ENCODE measurements at places on chromosomes 5 and 9.

GRCh38 chr5:151682240-151682639, 4.5 kb downstream of the SPARC start:
- no peak for DNase-seq

- DNase-seq, result no peak
Measured at GRCh38 chr5:62920856-62921255, 342.2 kb downstream of the LRRC70 start.

DNA sequence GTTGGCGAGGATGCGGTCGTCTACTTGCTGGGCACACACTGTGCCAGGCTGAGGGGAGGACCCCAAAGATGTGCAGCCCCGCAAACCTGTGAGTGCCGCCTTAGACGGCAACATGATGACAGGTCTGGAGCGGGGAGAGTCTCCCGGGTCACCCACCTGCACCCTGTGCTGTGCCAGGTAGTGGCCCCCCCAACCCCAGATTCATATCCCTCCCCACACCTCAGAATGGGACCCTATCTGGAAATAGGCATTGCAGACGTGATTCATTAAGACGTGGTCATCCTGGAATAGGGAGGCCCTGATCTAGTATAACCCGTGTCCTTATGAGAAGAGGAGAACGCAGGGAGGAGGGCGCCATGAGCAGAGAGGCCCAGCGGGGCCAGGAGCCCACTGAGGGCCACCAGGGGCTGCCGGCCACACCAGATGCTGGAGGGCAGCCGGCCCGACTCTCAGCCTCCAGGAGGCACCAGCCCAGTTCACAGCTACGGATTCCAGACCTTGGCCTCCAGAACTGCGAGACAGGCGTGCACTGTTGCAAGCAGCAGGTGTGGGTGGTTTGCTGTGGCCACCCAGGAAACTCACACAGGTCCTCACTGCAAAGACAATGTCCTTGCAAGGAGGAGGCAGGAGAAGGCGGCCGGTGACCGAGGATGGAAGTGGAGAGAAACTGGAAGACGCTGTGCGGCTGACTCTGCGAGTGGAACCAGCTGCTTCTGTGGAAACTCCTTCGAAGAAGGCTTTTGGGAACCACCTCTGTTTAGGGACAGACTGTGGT, 131.9 kb upstream of the LPCAT1 start:
- DNase-seq, result no peak

DNA sequence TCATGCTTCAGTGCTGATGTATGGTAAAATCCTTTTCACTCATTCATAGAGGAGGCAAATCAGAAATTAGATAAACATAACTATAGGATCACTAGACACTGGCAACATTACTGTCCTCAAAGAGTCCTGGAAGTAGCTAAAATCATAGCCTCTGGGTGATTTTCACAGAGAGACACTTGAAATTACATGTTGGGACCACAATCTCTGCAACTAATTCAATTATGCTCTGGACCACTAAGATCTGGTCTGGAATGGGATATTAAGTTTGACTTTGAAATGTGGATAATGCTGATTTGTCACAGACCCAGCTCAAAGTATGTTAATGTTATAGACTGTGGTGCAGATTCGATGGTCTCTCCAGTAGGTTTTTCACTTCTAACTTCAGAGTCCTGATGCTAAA, 214.6 kb upstream of the CCNH start:
- DNase-seq, result peak; percentile 57

DNA sequence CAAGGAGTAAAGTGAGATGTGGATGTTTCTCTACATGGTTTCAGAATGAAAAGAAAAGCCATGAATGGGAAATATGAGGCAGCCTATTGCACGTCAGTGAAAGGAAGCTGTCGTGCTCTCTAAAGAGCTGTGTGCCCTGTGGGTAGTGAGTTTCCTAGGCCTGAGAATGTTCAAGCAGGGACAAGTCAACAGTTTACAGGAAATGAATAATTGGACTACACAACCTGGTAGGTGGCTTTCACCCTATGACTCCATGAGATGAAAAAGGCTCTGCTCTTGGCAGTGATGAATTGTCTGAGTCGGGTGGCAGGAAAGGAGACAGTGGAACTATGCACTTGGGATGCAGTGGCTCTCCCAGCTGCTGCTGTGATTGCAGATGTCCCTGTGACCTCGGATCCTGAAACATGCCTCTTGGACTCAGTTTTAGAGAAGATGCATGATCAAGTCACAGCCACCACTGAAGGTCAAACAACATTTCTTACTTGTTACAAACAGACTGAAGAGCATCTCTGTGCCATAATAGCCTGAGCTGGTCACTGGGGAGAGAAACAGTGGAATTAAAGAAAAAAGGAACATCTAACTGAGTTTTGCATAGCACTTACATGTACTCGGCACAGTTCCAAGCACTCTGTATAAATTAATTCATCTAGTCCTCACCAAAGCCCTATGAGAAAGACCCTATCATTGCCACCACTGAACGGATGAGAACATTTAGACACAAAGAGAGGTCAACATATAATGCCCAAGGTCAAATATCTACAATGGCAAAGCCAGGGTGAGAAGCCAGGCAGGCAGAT, 293.7 kb downstream of the SPOCK1 start:
- no peak for DNase-seq

All from tongue (tissue), 3 donors.